ENCODE measurements at places on chromosomes 5 and 9.

GRCh38 chr9:137721899-137722298, 103.1 kb downstream of the EHMT1 start:
- no peak for DNase-seq

GRCh38 chr9:16514131-16514530, 356.3 kb downstream of the BNC2 start:
- DNase-seq = no peak

DNA sequence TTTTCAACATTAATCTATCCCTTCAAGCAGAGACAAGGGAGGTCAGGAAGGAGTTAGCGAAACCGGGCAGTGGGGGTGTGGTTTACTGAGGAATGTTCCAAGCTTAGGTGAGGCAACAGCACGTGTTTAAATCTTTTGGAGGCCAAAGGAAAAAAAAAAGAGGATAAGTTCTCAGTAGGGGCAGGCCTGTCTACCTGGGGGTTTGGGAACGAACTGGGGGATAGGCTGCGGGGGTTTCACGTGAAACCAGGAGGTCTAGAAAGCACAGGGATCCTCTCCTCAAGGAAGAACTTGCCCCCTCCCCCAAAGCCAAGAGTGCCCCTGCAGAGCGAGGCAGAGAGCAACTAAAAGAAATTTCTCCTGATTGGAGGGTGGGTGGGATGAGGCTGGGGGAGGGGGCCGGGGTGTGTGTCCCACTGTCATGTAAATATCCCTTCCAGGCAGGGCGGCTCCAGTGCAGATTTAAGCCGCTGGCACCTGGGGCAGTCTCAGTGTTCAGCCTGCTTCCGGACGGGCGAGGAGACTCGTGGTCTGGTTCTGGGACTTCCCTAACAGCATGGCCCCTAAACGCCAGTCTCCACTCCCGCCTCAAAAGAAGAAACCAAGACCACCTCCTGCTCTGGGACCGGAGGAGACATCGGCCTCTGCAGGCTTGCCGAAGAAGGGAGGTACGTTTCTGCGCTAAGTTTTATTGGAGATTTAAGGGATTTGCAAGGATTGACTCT, 5.5 kb upstream of the SET start:
- no peak for DNase-seq

DNA sequence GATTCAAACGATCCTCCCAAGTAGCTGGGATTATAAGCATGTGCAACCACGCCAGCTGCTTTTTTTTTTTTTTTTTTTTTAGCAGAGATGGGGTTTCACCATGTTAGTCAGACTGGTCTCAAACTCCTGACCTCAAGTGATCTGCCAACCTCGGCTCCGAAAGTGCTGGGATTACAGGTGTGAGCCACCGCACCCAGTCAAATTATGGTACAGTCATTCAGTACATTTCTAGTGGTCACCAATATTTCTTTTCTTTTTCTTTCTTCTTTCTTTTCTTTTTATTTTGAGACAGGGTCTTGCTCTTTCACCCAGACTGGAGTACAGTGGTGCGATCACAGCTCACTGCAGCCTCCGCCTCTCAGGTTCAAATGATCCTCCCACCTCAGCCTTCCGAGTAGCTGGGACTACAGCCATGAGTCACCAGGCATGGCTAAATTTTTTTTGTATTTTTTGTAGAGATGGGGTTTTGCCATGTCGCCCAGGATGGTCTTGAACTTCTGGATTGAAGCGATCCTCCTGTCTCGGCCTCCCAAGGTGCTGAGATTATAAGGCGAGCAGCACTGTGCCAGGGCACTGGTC, 25.4 kb upstream of the DCP2 start:
- no peak for DNase-seq

GRCh38 chr5:91797576-91797975, 414.5 kb upstream of the ARRDC3 start:
- no peak for DNase-seq
